ENCODE measurements at places on chromosomes 12 and 14.
A peak's percentile ranks its signal among the peaks of the same experiment; 100 is the strongest.

GRCh38 chr14:90384543-90384911, 12.3 kb upstream of the CALM1 start:
- no peaks in the 10 kb centered on the region for H3K27me3 ChIP-seq
- no peak for DNase-seq
- peak overlapping the region; percentile 87 for H3K27ac ChIP-seq
- H3K4me1 ChIP-seq: peaks cover 10% of the 10 kb centered on the region
- H3K4me3 ChIP-seq: no peak overlapping the region

DNA sequence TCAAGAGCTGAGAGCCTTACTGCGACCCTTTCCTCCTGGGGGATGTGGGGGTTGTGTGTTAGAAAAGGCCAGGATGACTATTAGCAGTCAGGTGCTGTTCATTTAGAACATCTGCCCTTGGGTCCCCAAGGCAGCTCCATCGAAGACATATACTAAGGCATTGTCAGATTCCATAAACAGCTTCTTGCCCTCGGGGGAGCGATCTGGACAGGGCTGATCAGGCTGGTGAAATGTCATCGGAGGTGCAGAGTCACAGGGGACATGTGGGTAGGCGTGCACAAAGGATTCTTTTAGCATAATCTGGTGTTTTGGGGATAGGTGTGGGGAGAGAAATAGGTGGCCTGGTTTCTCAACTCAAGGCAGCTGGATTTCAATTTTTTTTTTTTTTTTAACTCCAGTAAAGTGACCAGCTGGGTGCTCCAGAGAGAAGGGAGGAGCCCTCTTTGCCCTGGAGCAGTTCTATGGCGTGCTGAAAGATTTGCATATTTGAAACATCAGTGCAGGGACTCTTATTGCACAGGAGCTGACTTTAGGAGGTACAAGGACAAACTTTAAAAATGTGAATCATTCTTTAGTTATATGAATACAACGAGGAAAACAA, 160.1 kb downstream of the SUDS3 start:
- H3K4me1 ChIP-seq: no peaks in the 10 kb centered on the region
- no peaks in the 10 kb centered on the region for H3K27me3 ChIP-seq
- no peaks in the 10 kb centered on the region for H3K36me3 ChIP-seq
- DNase-seq: no peak

- H3K27ac ChIP-seq: peak overlapping the region; percentile 88
- no peak for DNase-seq
- peaks cover 84% of the 10 kb centered on the region for H3K4me1 ChIP-seq
- H3K36me3 ChIP-seq: no peaks in the 10 kb centered on the region
- H3K27me3 ChIP-seq: no peaks in the 10 kb centered on the region
Measured at GRCh38 chr12:108854451-108855283, 2.7 kb downstream of the SSH1 start.

GRCh38 chr12:94401326-94401725, 58.3 kb downstream of the CEP83 start:
- H3K27me3 ChIP-seq: no peaks in the 10 kb centered on the region
- no peak overlapping the region for H3K4me3 ChIP-seq
- no peak overlapping the region for H3K27ac ChIP-seq
- H3K36me3 ChIP-seq: no peaks in the 10 kb centered on the region

GRCh38 chr14:91477388-91477787, 32.7 kb downstream of the PPP4R3A start:
- H3K4me1 ChIP-seq: no peaks in the 10 kb centered on the region
- no peak overlapping the region for H3K4me3 ChIP-seq
- no peaks in the 10 kb centered on the region for H3K36me3 ChIP-seq
- H3K27me3 ChIP-seq: no peaks in the 10 kb centered on the region

DNA sequence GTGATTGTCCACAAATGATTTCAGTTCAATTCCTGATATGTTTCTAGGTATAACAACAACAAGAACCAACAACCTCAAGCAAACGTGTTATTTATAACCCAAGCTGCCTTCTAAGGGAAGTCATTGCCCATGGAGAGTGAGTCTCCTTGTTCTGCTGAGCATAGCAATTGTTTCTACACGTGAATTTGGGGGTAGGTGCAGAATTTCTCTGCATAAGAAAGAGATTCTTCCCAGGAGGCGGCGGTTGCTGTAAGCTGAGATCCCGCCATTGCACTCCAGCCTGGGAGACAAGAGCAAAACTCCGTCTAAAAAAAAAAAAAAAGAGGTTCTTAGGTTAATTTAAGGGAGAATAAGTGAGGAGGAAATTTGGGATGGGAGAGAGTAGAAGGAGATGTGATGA, 226.5 kb upstream of the PELI2 start:
- no peak overlapping the region for H3K27ac ChIP-seq
- H3K4me3 ChIP-seq: no peak overlapping the region
- H3K27me3 ChIP-seq: no peaks in the 10 kb centered on the region
- H3K4me1 ChIP-seq: no peaks in the 10 kb centered on the region
- no peaks in the 10 kb centered on the region for H3K36me3 ChIP-seq

GRCh38 chr12:5440978-5441377, 9.1 kb downstream of the NTF3 start:
- no peak overlapping the region for H3K27ac ChIP-seq
- no peaks in the 10 kb centered on the region for H3K27me3 ChIP-seq
- H3K4me3 ChIP-seq: no peak overlapping the region
- peaks cover 7% of the 10 kb centered on the region for H3K4me1 ChIP-seq
- no peaks in the 10 kb centered on the region for H3K36me3 ChIP-seq
- DNase-seq: no peak

DNA sequence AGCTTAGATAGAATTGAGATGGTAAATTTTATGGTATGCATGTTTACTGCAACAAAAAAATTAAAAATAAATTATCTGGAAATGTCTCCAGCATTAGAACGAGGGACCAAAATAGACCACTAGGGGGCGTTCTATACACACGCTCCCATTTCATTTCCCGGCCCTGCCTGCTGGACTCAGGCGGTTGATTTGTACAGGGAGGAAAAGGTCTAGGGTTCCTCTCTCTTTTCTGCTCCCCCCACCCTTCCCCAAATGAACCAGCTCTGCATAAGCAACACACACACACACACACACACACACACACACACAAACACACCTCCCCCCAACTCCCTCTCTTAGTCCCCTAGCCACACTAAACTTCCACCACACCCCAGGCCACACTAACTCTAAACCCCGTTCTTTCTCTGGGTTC, 7.8 kb upstream of the DTX1 start:
- H3K27ac ChIP-seq: no peak overlapping the region
- H3K4me3 ChIP-seq: no peak overlapping the region
- H3K36me3 ChIP-seq: no peaks in the 10 kb centered on the region

- no peak overlapping the region for H3K27ac ChIP-seq
- H3K27me3 ChIP-seq: no peaks in the 10 kb centered on the region
- H3K36me3 ChIP-seq: no peaks in the 10 kb centered on the region
- DNase-seq: no peak
Measured at GRCh38 chr12:115577401-115577800, 700.1 kb downstream of the MED13L start.

GRCh38 chr14:100589760-100590469, 2.7 kb upstream of the BEGAIN start:
- H3K4me1 ChIP-seq: no peaks in the 10 kb centered on the region
- no peak overlapping the region for H3K27ac ChIP-seq
- no peaks in the 10 kb centered on the region for H3K36me3 ChIP-seq
- no peak for DNase-seq
- H3K27me3 ChIP-seq: peaks cover 38% of the 10 kb centered on the region

GRCh38 chr12:132458846-132459641, 30.9 kb upstream of the FBRSL1 start:
- no peak overlapping the region for H3K27ac ChIP-seq
- H3K4me3 ChIP-seq: no peak overlapping the region
- no peak for DNase-seq
- no peaks in the 10 kb centered on the region for H3K4me1 ChIP-seq
- peaks cover 4% of the 10 kb centered on the region for H3K27me3 ChIP-seq
- no peaks in the 10 kb centered on the region for H3K36me3 ChIP-seq

- peak; percentile 83 for DNase-seq
- peak within 1 kb of the TSS; percentile 56 for H3K4me3 ChIP-seq
- H3K27me3 ChIP-seq: no peaks in the 10 kb centered on the region
- H3K27ac ChIP-seq: peak within 1 kb of the TSS; percentile 96
Measured at GRCh38 chr12:49623142-49623904, at the start of gene PRPF40B. Gene PRPF40B (plus strand): TSS chr12:49623561. CDS start chr12:49623591, 30 bp downstream.

DNA sequence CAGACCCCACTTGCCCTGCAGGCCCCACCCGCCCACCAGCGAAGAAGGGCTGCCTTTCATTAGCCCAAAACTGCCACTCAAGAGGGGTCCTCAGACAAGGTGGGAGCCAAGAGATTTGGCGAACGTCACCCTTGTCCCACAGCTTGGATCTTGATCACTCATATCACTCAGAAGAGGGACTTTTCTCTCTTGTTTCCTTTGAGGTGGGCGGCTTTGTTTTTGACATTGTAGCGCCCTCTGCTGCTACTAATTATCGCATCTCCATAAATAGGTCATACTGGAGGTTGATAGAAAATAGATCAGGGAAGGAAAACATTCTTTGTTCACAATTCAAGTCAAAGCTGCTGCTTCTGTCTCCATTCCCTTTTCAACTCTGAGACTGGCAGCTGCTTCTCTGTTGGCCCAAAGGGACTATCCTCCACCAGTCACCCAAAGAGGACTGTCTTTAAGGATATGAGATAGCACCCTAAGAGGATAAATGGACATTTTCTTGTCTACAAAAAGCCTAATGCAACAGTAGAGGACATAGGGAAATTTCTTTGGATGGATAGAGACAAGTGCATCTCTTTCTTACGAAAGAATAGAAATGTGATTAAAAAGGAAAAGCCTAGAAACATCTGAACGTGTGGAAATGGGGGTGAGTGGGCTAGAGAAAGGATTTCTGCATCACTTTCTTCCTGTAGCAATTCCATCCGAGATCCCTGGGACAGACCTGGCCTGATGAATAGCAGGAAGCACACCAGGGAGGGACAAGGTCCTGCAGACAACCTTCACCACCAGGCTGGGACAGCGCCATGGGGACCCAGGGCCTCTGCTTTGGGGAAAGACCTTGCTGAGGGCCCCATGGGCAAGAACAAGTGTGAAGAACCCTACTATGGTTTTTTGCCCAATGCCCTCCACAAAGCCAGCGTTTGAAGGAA, 115.8 kb downstream of the DAD1 start:
- no peaks in the 10 kb centered on the region for H3K27me3 ChIP-seq
- H3K4me3 ChIP-seq: no peak overlapping the region
- H3K4me1 ChIP-seq: peaks cover 57% of the 10 kb centered on the region
- DNase-seq: peak; percentile 80

DNA sequence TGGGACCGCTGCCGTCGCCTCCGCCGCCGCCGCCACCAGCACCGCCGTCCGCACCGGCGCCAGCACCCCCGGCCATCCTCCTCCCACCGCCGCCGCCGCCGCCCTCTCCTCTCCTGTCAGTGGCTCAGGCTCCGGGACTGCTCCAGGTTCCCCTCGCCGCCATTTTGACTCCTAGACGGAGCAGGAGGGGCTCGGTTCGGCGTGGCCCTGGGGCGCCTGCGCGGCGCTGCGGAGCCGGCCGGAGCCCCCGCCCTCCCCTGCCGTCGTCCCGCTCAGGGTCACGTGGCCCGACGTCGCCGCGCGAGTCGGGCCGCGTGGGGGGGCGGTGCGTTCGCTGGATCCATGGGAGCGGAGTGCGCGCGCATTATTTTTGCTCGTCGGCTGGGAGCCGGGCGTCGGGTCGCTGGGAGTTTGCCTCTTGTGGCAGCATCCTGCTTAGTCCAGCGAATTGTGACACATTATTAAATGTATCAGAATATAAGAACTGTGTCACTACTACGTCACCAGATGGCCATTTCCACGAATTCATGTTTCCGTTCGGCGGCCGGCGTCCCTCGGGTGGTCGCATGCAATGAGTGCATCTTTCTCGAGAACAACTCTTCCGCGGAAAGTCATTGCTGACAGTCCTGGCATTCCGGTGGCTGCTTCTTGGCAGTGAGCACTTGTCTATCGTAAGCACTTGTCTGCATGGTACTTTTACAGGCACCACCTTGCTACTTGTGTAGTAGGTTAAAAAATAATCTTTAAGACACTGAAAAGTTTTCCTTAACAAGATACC, at the start of gene BTBD7:
Gene BTBD7 (minus strand): TSS at position 184 of the 778 bp plus-strand sequence. CDS start 36,985 bp downstream, outside the sequence.
- H3K27me3 ChIP-seq: no peaks in the 10 kb centered on the region
- H3K4me3 ChIP-seq: peak within 1 kb of the TSS; percentile 83
- peaks cover 23% of the 10 kb centered on the region for H3K4me1 ChIP-seq
- DNase-seq: peak; percentile 88

GRCh38 chr14:100837805-100838350, 12.0 kb downstream of the MEG3 start:
- no peak overlapping the region for H3K4me3 ChIP-seq
- DNase-seq: no peak
- H3K27ac ChIP-seq: no peak overlapping the region
- peaks cover 4% of the 10 kb centered on the region for H3K36me3 ChIP-seq
- H3K27me3 ChIP-seq: no peaks in the 10 kb centered on the region
- no peaks in the 10 kb centered on the region for H3K4me1 ChIP-seq
